Stimulated activated CD4-positive, alpha-beta T cell treated with anti-CD3 and anti-CD28 coated beads, Interleukin-1b, Interleukin-23, amount 100 ng/mL, for 24 hours (primary cell): ENCODE measurements at places on chromosomes 4 and X.

DNA sequence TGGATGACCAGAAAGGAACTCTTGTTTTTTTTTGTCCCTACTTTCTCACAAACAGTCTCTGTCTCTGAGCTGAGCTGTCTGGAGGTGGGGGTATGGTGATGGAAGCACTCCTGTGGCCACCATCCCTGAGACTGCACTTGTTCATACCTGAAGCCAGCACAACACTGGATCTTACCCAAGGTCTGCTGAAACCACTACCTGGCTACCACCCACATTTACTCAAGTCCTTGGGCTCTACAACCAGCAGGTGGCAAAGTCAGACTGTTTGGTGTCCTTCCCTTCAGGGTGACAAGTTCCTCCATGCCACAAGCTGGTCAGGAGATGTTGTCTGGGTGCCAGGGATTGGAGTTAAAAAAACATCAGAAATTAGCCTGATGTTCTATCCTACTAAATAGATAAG, 89.7 kb downstream of the NEXMIF start:
- no peak for DNase-seq

DNA sequence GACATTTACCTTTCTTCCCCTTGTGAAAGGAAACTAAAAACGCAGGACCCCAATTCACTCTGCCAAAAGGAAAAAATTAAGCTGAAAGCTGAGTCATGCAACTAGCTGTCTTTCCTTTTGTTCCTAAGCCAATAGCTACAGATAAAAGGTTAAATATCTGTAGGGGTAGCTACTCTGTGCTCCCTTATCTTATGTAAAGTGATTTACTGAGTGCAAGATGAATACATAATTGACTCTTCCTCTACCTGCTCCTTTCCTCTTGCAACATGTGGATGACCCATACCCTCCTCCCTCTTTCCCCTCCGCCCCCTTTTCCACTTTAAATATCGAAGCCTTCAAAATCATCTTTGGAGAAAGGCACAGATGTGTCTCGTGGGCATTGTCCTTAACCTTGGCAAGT, 68.0 kb upstream of the ZNF157 start:
- no peak for DNase-seq

DNA sequence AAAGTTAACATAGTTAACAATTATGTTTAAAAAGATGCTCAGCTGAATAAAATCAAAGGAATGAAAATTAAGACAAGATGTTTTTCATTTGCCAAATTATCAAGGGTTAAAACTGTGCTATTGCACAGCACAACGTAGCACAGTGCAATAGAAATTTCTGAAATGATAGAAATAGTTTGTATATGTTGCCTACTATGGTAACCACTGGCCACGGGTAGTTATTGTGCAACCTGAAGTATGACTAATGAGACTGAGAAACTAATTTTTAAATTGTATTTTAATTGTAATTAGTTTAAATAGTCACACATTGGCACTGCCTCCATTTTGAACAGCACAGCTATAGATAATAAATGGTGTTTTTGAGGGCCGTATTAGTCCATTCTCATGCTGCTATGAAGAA, 343.1 kb upstream of the FAM241A start:
- DNase-seq = no peak

DNA sequence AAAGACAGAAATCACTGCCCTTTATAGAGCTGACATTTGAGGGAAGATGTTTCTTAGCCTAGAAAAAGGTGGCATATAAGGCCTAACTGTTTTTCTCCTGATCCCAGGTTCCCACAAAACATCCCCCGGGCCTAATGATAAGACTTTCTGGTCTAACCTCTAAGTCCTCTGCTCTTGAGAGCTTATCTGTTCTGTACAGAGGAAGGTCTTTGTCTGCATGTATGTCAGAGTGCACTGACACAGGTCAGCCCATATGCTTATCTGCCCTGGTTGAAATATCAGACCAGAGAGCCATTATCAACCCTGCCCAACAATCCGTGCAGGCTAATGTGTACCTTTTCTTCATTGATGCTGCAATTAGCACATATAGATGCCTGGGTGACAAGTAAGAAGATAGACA, 76.2 kb downstream of the ARHGEF9 start:
- DNase-seq = no peak

- DNase-seq = no peak
Observed at GRCh38 chr4:115780835-115781234, 667.4 kb upstream of the NDST4 start.

- DNase-seq = no peak
Observed at GRCh38 chr4:135277980-135278315, 1076.4 kb upstream of the PABPC4L start.

- no peak for DNase-seq
Observed at GRCh38 chrX:13001961-13002671, 27.2 kb downstream of the TMSB4X start.

DNA sequence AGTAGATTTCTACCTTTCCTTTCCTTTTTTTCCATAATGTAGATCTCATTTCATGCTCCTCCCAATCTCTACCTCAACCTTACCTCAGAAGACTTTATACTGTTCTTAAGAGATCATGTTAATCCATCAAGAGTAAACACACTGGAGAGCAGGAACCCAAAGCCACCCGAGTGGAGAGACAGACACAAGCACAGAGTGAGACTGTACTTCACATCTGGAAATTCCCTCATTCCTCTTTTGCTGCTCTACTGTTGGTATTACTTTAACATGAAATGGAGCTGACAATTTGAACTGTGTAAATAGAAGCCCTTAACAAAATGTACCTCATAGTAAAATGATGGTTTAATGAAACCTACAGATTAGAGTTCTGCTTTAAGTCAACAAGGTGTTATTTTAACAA, 105.7 kb upstream of the RASGEF1B start:
- no peak for DNase-seq

DNA sequence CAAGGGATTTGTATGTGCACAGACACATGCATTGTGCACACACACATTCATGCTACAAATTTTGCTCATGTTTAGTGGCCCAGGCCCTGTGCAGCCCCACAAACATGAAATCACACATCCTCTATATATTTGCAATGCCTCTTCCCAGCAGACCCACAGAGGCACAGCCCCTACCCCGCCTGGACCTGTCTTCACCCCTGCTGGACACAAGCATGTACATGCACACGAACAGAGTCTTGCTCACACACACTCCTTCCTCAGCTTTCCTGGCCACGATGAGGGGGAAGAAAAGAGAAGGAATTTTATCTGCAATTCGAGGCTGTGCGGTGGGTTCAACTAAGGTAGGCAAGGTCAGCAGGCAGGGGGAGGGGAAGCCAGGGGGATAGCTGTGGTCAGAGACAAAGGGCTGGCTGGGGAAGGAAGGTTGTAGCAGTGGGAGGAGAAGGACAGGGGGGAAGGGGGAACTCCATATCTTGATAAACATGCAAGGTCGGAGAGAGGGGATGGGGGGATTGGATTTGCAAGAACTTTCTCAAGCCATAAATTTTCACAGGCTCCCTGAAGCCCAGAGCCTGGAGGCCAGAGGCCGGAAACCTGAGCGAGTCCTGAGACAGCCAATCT, 156.4 kb downstream of the EFNB1 start:
- no peak for DNase-seq

- no peak for DNase-seq
Observed at GRCh38 chrX:331151-331824, 12.7 kb upstream of the GTPBP6 start.

DNA sequence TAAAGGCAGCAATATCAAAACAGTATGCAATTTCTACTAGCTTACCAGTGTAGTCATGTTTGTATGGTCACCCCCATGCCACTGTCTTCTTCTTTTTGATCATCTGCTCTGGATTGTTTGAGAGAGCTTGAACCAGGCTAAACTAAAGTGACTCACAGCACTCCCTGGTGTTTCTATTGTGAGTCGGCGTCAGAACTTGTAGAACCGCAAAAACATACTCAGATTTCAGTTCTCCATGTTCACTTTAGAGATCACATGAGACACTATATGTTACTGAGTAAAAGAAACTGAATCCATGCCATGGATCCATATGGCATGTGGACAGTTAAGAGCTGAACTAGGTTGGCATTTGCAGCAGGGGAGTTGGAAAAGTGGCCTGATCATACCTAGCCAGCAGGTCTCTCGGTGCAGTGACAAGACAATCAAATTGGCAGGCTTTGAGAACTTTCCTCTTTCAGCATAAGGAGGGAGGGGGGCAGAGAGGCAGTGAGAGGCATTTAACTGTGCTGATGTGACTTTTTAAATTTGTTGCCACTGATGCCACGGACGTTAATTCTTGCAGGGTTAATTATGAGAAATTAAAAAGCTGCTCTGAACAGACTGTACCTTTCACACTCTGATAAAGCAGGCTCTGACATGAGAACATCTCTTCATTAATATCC, 88.4 kb downstream of the AFF2 start:
- no peak for DNase-seq

- DNase-seq = no peak
Observed at GRCh38 chr4:2445571-2445970, 23.3 kb upstream of the RNF4 start.

GRCh38 chr4:2256156-2256731, 5.7 kb downstream of the MXD4 start:
- DNase-seq = no peak

DNA sequence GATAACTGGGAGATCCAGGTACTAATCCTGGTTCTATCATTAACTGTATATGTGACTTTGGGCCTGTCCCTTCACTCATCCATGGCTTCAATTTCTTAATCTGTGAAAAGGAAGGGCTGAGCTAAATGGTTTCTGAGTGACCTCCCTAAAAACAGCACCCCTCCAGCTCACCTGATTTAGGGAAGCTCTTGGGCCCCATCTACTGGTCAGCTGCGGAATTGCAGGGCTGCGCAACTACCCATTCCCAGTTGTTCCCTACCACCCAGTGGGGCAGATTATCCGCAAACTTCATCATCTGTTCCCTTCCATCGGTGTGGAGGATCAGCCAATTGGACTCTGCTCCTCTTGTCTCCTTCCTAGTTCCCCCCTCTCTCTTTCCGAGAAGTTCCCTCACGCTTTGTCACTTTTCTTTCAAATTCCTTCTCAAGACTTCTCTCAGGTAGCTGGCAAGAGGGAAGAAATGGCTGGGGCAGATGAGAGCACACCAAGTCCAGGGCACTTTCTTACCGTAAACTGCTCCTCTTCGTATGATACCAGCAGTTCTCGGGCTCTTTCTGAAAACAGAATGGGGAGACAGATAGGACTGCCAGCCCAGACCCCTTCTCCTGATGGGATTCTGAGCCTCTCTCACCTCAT, 5.8 kb downstream of the LAS1L start:
- no peak for DNase-seq

DNA sequence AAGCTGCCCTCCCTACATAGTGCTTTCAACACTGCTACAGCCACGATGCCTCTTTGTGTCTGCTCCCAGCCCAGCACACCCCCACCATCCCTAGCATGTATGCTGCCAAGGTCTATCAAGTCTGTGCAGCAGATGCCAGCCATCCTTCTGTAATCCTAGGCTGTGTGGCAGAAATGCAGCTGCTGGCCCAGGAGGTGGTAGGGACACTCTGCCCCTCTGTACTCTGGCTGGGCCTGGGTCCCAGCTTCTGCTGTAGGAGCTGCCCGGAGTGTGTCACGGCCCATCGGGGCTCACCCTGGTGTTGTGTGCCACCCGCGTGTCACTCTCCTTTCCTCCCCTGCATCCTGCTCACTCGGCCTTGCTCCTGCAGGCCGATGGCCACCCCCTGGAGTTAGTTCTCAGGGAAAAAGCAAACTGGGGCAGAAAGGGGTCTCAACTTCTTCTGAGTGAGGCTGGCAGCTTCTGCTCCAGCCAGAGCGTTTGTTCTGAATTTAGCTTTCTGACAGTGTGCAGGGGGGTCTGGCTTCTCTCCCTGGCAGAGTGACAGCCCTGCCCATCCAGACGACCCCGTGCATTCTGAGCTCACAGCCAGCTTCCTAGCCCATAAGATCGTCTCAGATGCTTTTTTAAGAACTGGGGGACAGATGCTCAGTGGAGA, 22.7 kb downstream of the PSAPL1 start:
- DNase-seq = no peak

GRCh38 chrX:74246524-74246923, 57.5 kb upstream of the ZCCHC13 start:
- no peak for DNase-seq

DNA sequence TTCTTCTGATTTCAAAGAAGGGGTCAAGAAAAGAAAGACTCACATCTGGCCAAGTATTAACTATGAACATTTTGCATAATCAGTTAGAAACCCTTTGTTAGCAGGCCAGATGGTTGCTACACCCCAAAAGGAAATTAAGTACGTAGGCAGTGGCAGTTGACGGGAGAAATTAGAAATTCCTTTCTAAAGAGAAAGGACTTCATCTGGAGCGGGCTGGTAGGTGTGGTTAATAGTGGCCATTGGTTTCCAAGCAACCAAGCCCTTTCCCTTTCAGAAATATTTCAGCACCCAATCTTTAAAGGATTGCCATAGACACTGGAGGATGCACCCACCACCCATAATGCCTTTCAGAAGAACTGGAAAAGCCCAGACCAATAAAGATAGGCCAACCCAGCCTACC, 235.7 kb upstream of the LDB2 start:
- DNase-seq = no peak

DNA sequence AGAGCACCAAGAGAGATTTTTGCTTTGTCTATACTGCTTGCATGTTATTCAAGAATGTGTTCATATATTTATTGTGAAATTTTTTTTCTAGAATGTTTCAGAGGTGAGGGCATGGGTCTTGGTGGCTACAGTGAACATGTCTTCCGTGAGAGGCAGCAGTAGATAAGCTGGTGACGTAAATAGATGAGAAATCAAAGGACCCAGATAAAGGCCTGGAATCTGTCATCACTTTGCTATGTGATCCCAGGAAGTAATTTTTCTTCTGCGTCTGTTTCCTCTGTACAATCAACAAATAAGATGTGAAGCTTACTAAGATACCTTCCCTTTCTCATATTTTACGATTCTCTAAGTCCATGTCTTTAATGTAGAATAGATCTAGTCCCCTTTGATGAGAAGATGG, 129.1 kb downstream of the COL4A6 start:
- DNase-seq = no peak

DNA sequence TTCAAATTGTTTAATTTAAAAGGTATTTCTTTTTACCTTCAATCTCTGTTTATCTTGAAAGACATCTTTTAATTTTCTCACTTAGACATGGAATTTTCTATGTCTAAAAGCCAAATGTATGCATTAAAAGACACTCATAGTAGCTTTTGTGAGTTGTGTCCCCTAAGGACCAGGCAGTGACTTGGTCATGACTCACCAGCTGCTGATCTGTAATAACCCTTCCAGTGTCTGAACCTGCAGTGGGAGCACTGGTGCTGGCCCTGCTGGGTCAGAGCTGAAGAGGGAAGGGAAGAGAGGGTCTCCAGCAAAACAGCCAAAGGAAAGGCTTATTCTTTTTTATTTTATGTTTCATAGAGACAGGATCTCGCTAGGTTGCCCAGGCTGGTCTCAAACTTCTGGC, 31.1 kb upstream of the SH3D19 start:
- DNase-seq = no peak

DNA sequence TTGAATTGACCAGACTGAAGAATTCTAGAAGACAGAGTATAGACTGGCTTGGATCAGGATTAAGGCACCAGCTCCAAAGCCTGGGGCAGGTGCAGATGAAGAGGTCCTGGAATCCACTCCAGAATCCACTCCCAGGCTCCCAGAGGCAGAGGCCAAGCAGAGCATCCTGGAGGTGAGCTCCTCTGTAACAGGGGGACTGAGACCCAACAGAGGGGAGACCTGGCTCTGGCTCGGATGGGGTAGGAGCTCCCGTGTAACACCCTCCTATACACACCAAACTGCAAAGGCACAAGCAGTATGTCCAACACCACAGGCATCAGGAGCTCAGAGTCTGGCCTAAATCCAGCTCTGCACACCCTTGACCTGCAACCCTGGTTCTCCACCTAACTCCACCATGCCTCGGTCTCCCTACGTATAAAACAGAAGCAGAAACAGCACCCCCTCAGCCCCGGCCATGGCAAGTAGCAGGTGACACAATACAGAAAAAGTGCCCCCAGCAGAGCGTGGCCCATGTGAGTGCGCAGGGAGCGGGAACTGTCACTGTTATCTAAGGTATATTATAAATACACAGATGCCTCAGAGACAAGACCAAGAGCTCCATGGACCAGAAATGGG, 14.9 kb downstream of the RNF212 start:
- no peak for DNase-seq
